SK-N-SH (cell line): ENCODE measurements at places on chromosomes 7 and 10.

DNA sequence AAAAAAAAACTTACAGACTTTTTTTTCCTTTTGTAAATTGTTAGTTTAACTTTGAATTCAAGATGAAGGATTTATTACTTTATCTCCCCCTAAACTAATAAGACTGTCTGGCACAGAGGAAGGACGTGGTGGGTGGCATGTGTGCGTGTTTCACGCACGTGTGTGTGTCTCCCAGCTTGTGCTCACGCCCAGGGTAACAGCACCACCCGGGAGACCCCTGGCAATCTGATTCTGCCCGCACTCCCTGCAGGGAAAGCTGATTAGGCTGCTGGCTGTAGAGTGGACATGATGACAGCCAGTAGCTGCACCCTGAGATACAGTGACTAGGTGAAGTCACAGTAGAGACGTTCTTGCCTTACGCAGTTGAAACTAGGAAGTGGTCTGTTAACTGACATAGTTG is 25.3 kb downstream of the WIPI2 start:
- no peak for DNase-seq

DNA sequence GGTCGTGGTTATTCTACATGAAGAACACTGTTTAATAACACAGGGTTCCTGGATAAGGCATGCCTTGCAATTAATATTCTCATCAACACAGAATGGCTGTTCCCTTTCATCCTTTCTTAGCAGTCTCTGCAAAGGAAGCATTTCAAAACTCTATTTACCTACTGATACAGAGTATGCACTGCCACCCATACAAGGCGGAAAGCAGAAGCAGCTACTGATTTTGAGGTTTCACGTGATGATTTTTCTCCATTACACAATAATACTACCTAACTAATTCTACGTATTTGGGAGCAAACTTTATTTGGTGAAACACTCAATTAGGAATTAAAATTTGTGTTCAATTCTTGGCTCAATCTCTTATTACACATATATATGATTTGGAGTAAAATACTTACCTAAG is 43.0 kb upstream of the COL1A2 start:
- DNase-seq: no peak

GRCh38 chr7:17822547-17823173 is 117.6 kb downstream of the SNX13 start:
- DNase-seq: no peak

- no peak for DNase-seq
Measured at GRCh38 chr7:57199252-57199651, 67.0 kb upstream of the ZNF479 start.

DNA sequence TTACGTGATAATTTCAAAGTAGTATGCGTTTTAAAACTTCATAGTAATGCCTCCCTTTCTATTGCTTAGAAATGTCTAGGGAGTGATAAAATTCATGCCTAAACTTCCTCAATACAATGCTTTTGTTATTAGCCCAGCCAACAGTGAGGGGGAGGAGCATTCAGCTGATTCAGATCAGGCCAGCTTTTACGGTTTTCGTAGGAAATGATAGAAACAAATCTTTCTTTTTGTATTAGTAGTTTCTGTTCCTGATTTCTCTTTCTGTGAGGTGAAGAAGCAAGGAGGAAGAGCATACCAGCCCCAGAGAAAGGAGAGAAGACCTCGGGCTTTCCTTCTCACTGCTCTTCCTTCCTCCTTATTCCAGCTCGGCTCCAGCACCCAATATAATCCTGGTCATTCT is 35.2 kb upstream of the ITPRID1 start:
- DNase-seq: no peak

GRCh38 chr10:49294731-49295130 is 4.2 kb upstream of the C10orf71 start:
- DNase-seq: no peak
